ENCODE measurements at places on chromosomes 3 and 15.

GRCh38 chr3:194120789-194121770, 14.9 kb upstream of the HES1 start:
- H3K36me3 ChIP-seq: no peaks in the 10 kb centered on the region
- DNase-seq: no peak
- H3K4me1 ChIP-seq: no peaks in the 10 kb centered on the region
- H3K27ac ChIP-seq: no peak overlapping the region
- H3K27me3 ChIP-seq: peaks cover 20% of the 10 kb centered on the region

- H3K4me1 ChIP-seq: no peaks in the 10 kb centered on the region
- no peak overlapping the region for H3K27ac ChIP-seq
- peaks cover 6% of the 10 kb centered on the region for H3K27me3 ChIP-seq
- no peaks in the 10 kb centered on the region for H3K36me3 ChIP-seq
- no peak for DNase-seq
- no peak overlapping the region for H3K4me3 ChIP-seq
These were observed 98.5 kb upstream of the C3orf80 start for GRCh38 chr3:160126761-160127160.

GRCh38 chr3:42728668-42729364, 26.2 kb upstream of the HHATL start:
- no peak overlapping the region for H3K27ac ChIP-seq
- H3K4me3 ChIP-seq: no peak overlapping the region
- H3K4me1 ChIP-seq: no peaks in the 10 kb centered on the region
- H3K36me3 ChIP-seq: no peaks in the 10 kb centered on the region

- peak; percentile 58 for DNase-seq
- H3K4me1 ChIP-seq: peaks cover 5% of the 10 kb centered on the region
- H3K27ac ChIP-seq: no peak overlapping the region
- H3K4me3 ChIP-seq: no peak overlapping the region
- no peaks in the 10 kb centered on the region for H3K27me3 ChIP-seq
- H3K36me3 ChIP-seq: peaks cover 1% of the 10 kb centered on the region
These were observed 4.1 kb upstream of the CLPX start for GRCh38 chr15:65189102-65189740.

GRCh38 chr3:98809557-98809956, 46.4 kb downstream of the ST3GAL6 start:
- DNase-seq: no peak
- H3K36me3 ChIP-seq: no peaks in the 10 kb centered on the region
- H3K4me3 ChIP-seq: no peak overlapping the region

DNA sequence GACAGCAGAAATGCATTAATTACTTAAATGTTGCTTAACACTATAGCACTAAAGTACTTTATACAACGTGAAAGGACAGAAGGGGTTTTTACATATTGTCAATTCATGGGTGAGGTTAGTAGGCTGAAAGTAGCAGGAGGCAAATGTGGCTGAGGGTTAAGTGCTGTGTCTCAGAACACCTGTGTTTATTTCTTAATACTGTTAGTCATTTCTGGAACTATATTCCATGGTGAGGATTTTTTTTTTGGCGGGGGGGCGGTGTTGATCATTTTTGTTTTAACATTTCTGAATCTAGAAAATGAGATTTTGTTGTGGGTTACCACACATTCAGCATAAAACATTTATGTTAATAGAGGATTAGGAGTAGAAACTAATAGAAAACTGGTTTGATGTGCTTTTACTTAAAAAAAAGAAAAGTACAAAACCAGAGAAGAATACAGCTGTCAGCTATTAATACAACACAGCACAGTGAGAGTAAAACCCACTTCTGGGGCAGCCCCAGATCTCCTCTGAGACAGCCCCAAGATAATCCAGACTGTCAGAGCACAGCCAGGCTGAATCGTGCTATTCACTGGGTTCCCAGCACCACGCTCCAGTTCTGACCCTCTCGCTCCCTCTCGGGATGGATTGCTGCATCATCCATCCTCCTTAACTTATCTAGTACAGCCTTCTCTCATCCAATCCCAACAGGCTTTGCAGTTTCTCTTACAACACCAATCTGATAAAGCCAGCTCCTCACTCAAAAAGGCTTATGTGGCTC, 307.7 kb downstream of the TUSC7 start:
- no peaks in the 10 kb centered on the region for H3K36me3 ChIP-seq
- no peaks in the 10 kb centered on the region for H3K4me1 ChIP-seq
- no peak for DNase-seq
- no peaks in the 10 kb centered on the region for H3K27me3 ChIP-seq

- no peak overlapping the region for H3K27ac ChIP-seq
- no peaks in the 10 kb centered on the region for H3K36me3 ChIP-seq
- no peak for DNase-seq
- H3K27me3 ChIP-seq: no peaks in the 10 kb centered on the region
- H3K4me3 ChIP-seq: no peak overlapping the region
These were observed 1045.7 kb upstream of the CFAP20DC start for GRCh38 chr3:60095516-60095915.

DNA sequence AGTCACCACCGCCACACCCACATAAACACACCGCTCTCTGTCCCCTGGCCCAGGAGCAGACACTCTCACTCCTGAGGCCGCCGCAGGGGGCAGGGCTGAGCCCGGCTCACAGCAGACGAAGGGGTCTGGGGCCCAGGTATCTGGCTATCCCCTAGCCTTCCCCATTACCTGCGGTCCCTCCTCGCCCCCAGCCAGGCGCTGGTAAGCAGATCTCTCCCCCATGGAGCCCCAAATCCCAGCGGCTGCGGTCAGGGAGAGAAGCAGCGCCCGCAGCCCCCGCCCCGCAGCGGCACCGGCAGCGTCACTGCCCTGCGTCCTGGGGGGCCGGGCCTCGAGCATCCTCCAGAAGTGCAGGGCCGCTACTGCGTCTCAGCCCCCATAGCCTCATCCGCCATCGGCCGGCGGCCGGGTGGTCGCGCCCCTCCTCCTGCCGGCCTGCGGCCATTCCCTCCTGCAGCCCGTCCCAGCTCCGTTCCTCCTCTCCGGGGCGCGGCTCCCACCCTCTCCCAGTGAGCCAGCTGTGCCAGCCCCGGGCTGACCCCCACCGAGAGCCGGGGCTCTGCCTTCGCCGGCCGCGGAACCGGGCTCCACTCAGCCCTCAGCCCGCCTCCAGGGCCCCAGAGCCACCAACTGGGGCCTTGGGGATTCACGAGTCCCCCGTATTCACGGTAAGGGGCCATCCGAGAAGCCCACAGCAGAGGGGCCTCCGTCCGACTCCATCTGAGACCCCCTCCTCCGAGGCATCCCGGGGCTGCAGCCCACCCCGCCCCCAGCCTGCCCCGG, 13.1 kb downstream of the TNK2 start:
- peak; percentile 87 for DNase-seq
- peaks cover 41% of the 10 kb centered on the region for H3K4me1 ChIP-seq
- no peaks in the 10 kb centered on the region for H3K27me3 ChIP-seq
- peak overlapping the region; percentile 80 for H3K4me3 ChIP-seq

DNA sequence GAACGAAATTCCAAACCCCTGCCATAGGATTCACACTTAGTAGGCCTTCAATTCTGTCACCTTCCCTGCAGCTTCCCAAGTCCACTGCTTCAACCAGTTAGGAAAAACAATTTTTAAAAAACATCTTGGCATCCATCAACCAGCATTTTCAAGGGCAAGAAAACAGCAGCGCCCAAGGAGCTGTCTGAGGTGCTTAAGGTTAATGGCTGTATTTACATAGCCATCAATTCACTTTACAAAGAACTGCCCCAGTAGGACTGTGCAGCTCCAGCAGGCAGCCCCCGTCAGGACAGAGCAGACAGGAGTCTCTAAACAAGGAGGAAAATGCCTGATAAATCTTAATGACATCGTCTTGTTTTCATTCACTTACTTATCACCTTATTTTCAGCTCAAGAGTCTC, 13.3 kb downstream of the TAFA4 start:
- no peak for DNase-seq
- no peak overlapping the region for H3K27ac ChIP-seq
- H3K27me3 ChIP-seq: peaks cover 10% of the 10 kb centered on the region
- no peaks in the 10 kb centered on the region for H3K4me1 ChIP-seq
- no peak overlapping the region for H3K4me3 ChIP-seq
- H3K36me3 ChIP-seq: no peaks in the 10 kb centered on the region

DNA sequence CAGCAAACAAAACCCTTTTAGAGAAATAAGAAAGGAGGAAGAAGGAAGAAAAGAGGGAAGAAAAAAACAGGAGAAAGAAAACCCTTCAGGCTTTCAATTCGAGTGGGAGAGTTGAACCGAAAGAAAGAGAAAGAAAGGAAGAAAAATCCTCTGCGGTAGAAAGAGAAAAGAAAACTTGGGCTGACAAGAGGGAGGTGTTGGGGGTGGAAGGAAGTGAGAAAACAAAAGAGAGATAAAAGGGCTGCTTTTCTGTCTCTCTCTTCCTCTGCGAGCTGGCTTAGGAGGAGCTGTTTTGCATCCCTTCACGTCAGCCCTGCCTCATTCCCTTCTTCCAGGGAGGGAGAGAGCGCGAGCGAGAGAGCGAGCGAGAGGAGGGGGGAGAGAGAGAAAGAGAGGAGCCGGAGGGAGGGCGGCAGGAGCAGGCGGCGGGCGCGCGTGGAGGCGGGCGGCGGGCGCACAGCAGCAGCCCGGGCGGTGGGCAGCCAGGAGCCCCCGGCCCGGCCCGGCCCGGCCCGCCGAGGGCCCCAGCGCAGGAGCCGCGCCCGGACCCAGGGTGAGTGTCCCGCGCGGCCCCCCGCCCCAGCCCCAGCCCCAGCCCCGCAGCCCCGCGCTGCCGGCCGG, at the start of gene ZNF710:
Gene ZNF710 (plus strand): TSS at position 263 of the 621 bp plus-strand sequence. CDS start 65,814 bp downstream, outside the sequence.
- peak within 1 kb of the TSS; percentile 95 for H3K4me3 ChIP-seq
- DNase-seq: peak; percentile 47
- peak within 1 kb of the TSS; percentile 98 for H3K27ac ChIP-seq
- peaks cover 4% of the 10 kb centered on the region for H3K36me3 ChIP-seq
- no peaks in the 10 kb centered on the region for H3K27me3 ChIP-seq
